ENCODE measurements at places on chromosomes 16 and 17. TPM values are rescaled to one million over a fixed set of nuclear protein-coding genes. Genes with fewer than 3 reads are reported as not detected.

GLIS2 gene
- total RNA-seq, result 31.1 TPM

NETO2 gene
- 103 TPM for total RNA-seq

CCL17 gene
- total RNA-seq, result not detected

NOTUM gene
- total RNA-seq, result 0.31 TPM

BORCS6 gene
- 8.3 TPM for total RNA-seq

CD300H gene
- not detected for total RNA-seq

SPATA2L gene
- 9.4 TPM for total RNA-seq

C16orf96 gene
- not detected for total RNA-seq

SMIM36 gene
- total RNA-seq, result not detected

PRAC1 gene
- not detected for total RNA-seq

MPHOSPH6 gene
- total RNA-seq, result 35.0 TPM

Measured in A549 treated with DMSO at 1 μM for 4 hours (cell line).